Tongue (tissue), 3 donors: ENCODE measurements at places on chromosomes 2 and 18.

GRCh38 chr2:7835693-7836680, 845.9 kb upstream of the ID2 start:
- peak; percentile 38 for DNase-seq

DNA sequence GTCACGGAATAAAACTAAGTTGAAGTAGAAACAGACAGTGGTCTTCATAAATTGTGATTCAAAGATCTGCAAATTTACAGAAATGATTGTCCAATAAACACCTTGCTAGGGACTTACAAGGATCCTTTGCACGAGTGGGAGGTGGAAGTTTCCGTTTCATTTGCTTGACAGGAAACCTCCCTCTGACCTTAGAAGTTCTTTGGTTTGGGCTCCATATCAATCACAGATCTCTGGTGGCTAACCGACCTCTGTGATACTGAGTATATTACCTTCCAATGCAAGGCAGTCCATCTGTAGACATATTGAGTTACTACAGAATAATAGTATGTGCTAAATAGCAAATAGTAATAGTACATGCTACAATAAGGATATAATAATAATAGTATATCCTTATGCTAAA, 33.7 kb upstream of the RNF152 start:
- no peak for DNase-seq

DNA sequence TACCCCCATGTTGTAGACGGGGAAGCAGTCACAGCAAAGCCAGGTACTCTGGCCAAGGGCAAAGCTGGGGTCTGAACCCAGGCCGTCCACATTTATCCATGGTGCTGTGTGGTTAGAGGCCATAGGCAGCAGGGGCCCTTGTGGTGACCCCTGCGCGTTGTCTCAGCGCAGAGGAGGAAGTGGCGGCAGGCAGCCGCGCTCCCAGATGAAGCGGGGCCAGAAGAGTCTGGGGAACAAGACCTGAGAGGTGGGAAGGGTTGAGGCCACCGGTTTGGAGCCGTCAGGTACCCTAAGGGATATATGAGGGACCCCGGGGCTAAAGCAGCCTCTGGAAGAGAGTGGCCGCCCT, 770 bp downstream of the ZNF396 start:
- no peak for DNase-seq

GRCh38 chr2:129237966-129238725, 741.3 kb upstream of the RAB6C start:
- no peak for DNase-seq
